ENCODE measurements at places on chromosomes 2 and 18. TPM values are rescaled to one million over a fixed set of nuclear protein-coding genes. Genes with fewer than 3 reads are reported as not detected.

- no peak for DNase-seq
These were observed 45.9 kb downstream of the FOSL2 start for GRCh38 chr2:28438532-28439063.

DNA sequence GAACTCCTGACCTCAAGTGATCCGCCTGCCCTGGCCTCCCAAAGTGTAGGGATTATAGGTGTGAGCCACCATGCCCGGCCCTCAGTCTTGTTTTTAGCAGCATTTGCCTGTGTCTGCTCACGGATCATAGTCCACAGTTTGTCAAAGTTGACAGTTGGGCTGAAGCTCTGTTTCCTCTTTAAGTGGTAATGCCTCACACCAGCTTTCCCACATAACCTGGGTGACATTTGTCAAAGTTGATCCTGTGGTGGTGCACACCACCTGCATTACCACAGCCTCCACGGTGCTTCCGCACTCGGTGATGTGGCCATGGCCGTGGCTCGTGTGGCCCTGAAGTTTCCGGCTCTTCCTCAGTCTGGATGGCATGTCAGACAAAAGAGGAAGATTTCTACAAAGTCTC, 27.1 kb downstream of the RAB31 start:
- DNase-seq, result no peak

DNA sequence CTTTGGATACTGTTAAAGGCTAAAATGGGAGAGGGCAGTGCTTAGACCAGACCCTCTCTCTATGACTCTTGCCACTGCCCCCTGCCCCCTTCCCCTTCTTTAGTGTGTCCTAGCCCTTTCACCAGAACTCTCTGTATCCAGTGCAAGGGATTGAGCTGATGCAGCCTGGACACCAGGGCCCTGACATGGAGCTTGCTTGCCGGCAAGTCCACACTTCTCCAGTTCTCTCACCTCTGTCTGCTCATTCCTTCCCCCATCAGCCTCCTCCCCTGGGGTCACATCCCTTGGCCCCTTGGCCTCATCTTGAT, 1.5 kb upstream of the WNT6 start:
- no peak for DNase-seq

GRCh38 chr2:127655209-127656073, 9.5 kb downstream of the GPR17 start:
- no peak for DNase-seq

- DNase-seq, result no peak
These were observed 178.2 kb downstream of the LOXHD1 start for GRCh38 chr18:46478796-46479195.

HOXD12 gene
- 0.15 TPM for polyA plus RNA-seq

PDCD1 gene
- polyA plus RNA-seq, result 0.10 TPM
